ENCODE measurements at places on chromosomes 6 and 20.

GRCh38 chr6:30696432-30696831, 5.6 kb upstream of the NRM start:
- no peak for DNase-seq

DNA sequence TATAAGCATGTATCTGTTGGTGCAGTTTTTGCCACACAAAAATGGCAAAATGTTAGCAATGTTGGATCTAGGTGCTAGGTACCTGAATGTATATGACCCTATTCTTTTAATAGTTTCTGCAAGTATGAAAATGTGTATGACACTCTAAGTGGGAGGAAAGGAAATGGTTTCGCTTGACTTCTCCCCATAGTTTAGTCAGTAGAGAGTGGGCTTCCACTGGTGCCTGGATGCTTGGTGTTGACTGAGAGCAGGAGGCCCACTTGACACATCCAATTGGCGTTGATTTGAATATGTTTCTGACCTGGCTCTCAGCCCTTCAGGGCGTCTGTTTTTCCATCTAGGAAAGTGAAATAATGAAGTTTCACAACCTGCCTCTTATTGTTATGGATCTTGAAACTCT, 41.8 kb upstream of the GABRR1 start:
- DNase-seq = peak; percentile 21

DNA sequence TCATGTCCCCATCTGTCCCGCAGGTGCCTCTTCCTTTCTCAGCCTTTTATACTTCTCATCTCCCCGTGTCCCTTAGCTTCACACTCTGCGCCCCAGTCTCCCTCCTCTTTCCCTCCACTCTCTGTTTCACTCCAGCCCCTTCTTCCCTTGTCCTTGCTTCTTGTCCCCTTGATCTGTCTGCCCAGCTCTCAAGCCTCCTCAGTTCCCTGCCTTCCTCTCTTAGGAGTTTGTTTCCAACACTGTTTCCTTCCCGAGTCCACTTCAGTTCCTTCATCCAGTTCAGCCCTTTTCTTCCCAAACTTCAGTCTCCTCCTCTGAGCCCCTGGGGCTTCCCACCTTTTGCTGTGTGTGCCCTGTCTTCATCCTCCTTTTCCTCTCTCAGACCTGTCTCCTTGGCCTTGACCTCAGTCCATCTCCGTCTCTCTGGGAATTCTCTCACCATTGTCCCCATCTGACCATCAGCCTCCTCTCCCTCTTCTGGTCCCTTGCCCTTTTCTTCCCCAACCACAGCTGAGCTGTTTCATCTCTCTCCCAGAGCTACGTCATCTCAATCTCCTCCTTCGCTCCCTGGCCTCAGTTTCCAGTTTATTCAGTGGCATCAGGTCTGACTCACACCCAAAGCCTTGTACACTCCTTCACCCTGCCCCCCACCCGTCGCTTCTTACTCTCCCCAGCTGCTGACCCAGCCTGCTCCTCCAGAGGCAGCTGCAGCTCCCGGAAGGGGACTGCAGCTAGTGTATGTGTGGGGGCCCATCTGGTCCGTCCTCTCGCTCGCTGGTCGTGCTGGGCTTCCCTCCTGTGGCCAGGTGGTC, 2.7 kb upstream of the DDR1 start:
- no peak for DNase-seq

GRCh38 chr20:1490643-1491195, 501 bp downstream of the SIRPB2 start:
- DNase-seq = no peak

DNA sequence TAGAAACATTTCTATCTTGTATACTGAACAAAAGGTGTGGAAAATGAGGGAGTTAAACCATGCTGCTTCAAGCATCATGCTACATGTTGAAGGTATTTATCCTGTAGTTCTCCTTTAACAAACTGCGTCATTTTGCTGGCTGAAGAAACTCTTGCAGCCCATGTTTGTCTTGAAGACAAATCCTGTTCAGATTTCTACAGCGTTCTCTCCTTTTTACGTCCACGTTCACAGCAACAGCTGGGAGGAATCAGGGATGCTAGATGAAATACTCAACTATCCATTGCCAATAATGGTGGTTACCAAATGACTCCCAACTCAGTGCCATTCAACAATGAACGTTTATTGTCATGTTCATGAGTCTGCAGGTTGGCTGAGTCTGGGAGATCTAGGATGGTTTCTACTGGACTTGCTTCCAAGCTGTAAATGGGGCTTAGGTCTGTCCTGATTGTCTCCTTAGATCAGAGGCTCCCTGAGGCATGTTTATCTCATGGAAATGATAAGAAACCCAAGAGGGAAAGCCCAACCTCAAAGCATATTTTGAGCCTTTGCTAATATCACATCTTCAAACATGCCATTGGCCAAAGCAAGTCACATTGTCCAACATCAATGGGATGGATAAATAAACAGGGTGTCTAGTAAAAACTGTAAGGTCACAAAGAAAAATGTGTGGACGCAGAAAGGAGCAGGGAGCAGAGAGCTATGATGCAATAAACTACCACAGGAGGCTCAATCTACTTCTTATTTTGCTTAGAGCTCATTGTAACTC, 2.7 kb upstream of the PLCB1 start:
- DNase-seq = no peak

DNA sequence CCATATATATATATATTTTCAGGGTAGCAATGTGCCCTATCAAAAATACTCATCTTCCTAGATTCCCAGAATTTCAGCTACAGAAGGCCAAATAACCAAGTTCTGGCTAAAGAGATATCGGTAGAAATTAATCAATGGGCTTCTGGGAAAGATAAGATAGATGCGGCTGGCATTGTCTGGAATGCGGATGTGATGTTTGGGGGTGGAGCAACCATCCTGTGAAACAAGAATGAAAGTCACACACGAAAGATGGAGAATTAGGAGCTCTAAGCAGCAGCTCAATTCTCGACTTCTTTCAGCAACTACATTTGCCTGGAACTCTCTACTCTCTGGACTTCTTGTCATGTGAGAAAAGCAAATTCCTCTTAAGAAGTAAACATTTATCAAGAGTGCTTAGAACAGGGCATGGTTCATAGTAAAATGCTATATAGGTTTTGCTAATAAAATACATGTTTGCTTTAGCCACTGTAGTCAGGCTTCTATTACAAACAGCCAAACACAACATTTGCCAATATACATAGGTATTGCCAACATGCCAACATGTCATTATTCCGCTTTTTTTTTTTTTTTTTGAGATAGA, 90.8 kb downstream of the CLIC5 start:
- no peak for DNase-seq

DNA sequence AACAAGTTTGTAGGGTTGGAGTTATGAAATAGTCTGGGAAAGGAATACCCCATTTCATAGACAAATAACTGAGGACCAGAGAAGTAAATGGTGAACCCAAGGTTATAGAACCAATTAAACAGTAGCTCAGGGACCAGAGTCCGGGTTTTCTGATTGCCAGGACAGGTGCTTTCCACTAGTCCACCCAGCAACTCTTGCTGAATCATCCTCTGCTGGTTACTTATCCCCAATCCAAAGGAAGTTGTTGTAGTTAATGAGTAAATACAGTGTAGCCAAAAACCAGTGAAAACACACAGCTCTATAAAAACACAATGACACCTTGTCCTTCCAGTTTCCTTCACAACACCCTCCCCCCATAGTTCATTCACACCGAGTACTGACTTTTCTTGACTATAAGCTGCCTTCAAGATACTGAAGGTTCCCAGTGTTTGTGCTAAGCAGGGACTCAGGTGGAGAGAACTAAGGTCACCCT, 766 bp upstream of the TINAG start:
- no peak for DNase-seq

- DNase-seq = no peak
These were observed 761 bp upstream of the NR2E1 start for GRCh38 chr6:108164815-108165706.

DNA sequence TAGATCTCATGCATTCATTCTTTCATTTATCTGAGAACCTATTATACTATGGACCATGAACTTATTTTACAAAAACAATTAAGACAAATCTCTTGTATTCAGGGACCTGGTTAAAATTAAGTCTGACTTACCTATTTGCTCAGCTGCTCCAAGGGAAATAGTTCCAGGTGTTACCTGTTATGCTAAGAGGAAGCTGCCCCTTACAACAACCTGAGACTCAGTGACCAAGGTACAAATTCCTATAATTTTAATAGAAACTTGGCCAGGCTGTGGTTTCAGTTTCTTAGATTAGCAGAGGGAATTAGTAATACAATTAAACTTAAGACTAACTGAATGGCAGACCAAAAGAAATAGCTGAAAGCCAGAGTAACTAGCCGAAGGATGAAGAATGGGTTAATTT, 48.2 kb upstream of the GMPR start:
- no peak for DNase-seq

- DNase-seq = no peak
These were observed 444.2 kb upstream of the OPRM1 start for GRCh38 chr6:153594871-153595270.

DNA sequence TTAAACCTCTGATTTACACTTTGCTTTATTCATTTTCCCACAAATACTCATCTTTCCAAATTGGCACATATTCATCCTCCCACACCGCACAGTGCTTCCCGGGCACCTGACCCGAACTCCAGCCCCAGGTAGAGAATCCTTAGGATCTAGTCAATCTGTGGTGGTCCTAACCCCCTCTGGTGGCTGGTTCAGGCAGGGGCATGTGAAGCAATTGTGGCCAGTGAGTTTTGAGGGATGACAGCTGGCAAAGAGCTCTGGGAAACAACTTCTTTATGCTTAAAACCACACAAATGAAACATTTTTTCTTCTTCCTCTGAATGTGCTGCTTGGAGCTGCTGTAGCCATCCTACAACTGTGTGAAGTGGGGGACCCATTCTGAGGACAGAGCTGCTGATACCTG, 54.7 kb downstream of the ELOVL5 start:
- peak; percentile 38 for DNase-seq

Measured in KBM-7 (cell line).